ENCODE measurements at places on chromosomes 6 and 20.

DNA sequence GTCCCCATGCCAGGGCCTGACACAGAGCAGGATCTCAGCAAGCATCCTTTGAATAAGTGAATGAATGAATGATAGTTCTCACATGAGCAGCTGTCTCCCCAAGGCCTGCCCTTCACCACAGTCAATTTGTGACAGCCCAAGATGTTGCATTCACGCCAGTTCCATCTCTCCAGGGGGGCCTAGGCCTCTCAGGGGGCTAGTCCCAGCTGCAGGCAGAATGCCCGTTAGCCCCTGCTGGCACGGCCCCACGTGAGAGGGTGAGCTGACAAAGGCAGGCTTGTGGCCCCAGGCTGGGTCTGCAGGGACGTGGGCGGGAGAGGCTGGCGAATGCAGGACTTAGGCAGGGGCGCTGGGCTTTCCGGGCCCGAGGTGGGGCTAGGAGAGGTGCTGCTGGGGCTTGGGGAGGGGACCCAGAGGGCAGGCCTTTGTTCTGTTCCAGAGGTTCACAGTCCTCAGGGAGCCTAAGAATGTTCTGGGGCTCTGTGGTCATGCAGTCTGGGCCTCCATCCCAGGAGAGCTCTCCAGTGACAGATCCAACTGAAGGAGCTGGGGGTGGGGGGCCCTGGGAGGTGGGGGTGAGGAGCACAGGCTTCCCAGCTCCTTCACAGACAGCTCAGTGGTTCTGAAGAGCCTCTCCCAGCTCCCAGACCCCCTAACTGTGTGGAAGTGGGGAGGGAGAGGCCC lies 30.5 kb upstream of the TLDC2 start:
- no peak for DNase-seq

GRCh38 chr6:109892451-109893435 lies 85.4 kb upstream of the GPR6 start:
- DNase-seq, result no peak

DNA sequence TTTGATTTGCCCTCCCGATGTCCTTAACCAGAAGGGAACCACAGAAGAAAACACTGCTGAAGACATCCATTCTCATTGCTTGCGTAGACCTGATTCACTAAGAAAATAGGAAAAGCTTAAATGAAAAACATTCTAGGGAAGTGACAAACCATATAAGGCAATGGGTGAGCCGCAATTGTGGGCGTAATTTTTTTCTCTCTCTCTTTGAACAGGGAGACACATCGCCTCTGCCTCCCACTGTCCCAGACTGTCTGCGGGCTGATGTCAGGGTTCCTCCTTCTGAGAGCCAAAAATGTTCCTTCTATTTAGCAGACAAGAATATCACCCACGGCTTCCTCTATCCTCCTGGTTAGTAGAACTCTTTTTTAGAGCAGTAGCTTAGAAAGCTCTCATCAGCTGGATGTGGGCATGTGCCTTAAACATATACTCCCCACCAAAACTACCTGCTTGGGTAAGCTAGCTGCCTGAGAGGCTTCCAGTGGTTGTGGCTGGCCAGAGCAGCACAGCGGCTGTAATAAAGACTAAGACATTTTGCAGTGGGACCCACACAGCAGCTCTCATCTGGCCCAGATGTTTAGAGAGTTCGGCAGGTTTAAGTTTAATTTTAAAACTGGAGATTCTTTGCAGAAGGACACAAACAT lies 22.7 kb upstream of the CTAGE9 start:
- no peak for DNase-seq

GRCh38 chr6:75896526-75896925 lies 147.5 kb downstream of the MYO6 start:
- no peak for DNase-seq

- no peak for DNase-seq
These were observed 133.6 kb downstream of the SH3BGRL2 start for GRCh38 chr6:79764747-79765146.

Data from CD4-positive, alpha-beta T cell treated with Interferon alpha-2 for 1 hour (primary cell).